ENCODE measurements at places on chromosomes 1 and 21.

GRCh38 chr1:10064416-10065343 lies 31.9 kb downstream of the UBE4B start:
- DNase-seq, result no peak

- no peak for DNase-seq
Observed at GRCh38 chr1:162670928-162671663, 38.8 kb downstream of the DDR2 start.

- no peak for DNase-seq
Observed at GRCh38 chr21:32470206-32470605, 57.7 kb downstream of the EVA1C start.

- no peak for DNase-seq
Observed at GRCh38 chr21:46130831-46131587, 24.4 kb downstream of the FTCD start.

DNA sequence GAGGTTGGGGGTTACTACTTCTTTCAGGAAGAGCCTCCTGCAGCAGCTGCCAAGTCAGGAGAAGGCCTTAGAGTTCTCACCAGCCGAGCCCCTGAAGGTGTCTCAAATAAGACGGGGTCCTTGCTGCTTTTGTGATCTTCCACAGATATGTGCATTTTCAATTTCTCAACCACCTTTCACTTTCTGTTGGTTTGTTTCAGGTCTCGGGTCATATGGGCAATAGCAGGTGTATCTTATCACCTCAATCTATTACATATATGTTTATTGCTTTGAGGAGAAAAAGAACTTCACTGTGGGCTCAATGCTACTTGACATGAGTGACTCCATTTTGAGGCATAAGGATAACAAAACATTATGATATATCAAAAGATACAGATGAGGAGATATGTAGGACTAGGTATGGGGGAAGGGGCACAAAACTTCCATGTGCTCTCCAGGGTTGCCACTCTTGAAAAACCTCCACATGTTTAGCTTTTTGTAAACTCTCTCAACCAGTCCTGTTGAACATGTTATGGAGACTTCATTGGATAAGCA lies 1171.4 kb upstream of the ADGRL2 start:
- no peak for DNase-seq

DNA sequence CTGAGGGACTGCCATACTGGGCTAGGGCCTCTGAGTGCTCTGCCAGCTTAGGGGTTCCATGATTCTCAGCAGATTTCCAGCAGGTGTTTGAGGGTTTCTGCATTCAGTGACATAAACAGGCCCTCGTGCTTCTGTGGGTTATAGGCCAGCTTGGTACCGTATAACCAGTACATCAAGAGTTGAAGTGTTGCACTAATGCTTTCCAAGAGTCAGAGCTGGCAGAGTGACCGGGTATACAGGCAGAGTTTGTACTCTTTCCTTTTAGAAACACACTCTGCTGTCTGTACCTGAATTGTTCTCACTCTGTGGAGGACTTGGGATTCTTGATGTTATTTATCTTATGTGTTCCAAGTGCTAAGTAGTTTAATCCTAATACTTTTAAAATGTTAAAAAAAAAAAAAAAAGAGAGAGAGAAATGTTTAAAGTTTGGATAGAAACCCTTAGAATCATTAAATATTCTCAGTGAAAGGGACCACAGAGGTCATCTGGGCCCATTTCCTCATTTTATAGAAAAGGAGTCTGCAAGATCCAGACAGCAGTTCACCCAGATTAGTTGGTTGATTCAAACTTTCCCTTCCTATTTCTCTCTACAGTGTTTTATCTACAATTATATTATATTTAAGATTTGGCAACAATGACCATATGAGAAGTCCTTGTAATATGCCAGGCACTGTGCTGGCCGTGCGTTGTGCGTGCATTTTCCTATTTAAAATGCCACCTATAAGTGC lies 325.8 kb downstream of the KIF26B start:
- DNase-seq, result no peak

DNA sequence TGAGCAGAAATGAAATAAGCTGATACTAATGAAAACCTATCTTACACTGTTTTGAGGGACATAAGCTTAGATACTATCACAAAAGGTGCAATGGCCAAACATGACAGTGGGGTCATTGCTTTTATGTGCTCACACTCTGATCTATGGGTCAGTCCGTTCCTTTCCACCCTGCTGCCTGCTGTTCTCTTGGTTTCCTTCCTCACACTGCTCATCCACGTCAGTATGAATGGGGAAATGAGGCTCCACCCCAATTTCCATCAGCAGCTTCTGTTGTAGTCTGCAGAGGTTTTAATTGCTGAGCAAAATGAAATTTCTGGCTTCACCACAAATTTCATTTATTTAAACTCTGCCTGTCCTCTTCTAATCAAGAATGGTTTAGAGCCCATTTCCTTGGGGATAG lies 155.2 kb downstream of the GABPA start:
- no peak for DNase-seq

- no peak for DNase-seq
Observed at GRCh38 chr1:81298266-81298665, 502.5 kb upstream of the ADGRL2 start.

DNA sequence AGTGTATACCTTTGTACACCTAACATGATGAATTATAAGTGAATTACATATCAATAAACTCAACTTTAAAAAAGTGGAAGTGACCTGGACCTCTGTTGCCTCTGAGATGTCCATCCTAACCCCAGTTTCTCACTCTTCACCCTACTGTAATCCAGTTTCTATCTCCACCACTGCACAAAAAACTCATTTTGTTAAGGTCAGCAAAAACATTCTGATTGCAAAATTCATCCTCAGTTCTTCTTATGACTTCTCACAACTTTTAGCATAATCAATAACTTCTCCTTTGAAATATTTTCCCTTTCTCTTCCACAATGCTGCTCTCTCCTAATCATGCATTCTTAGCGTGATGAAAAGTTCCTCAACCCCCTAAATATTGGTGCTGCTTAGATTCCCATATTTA lies 129.8 kb downstream of the CRB1 start:
- DNase-seq, result no peak

DNA sequence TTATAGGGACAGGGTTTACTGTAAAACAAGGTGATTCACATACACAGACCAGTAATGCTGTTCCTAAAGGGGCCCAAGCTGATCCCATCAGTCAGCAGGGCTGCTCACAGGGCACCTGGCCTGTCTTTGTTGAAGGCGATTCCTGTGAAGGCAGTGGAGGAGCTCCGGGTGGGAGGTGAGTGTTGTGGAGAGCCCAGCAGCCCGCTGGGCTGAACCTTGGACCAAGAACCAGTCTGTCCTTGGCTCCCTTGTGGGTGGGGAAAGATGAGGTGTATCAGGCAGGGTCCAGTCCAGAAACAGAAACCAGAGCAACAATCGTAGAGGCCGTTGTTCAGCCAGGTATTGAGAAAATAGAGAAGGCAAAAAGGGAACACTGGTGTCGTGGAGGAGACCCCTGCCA lies 12.5 kb downstream of the PDXK start:
- no peak for DNase-seq

GRCh38 chr21:38467911-38468310 lies 30.4 kb downstream of the ERG start:
- DNase-seq, result no peak

- DNase-seq, result no peak
Observed at GRCh38 chr1:21935891-21936365, 1.2 kb downstream of the HSPG2 start.

GRCh38 chr1:116001739-116002487 lies 25.6 kb downstream of the SLC22A15 start:
- no peak for DNase-seq

GRCh38 chr1:13697738-13698137 lies 2.2 kb upstream of the PRDM2 start:
- no peak for DNase-seq

- no peak for DNase-seq
Observed at GRCh38 chr1:87084244-87084836, 169.9 kb downstream of the HS2ST1 start.

GRCh38 chr1:159944623-159945455 lies 574 bp downstream of the IGSF9 start:
- DNase-seq, result peak; percentile 42

DNA sequence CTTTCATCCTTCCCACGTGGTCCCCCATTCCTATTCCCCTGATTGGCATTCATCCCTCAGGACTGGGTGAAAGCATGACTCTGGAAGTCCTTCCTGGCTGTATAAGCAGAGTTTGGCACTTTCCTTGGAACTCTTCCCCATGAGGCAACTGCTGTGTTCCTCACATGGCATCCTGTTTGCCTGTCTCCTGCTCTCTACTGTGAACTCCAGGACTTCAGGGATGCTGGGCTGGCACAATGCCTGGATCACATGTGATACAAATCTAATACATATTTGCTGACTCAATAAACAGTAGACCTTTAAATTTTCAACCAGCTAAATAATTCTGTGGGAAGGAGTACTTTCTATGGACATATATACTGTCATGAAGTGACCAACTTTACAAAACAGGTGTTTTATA lies 46.8 kb upstream of the EDEM3 start:
- DNase-seq, result no peak

DNA sequence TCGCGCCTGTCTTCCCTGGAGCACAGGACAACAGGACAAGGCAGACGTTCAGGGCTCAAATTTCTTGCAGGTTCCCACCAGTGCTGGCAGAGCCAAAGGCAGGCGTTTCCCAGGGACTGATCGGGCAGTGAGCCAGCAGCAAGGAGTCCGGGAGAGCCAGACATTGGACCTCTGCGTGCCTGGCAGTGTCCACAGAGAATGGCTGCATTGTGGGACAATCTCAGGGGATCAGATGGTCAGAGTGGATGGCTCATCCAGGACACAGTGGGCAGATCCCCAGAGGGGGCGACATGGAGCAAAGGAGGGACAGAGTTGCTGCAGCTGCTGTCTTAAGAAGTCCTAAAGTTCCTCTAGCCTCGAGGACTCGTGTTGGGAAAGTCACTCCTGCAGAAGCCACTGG lies 4.6 kb downstream of the TMEM63A start:
- no peak for DNase-seq

DNA sequence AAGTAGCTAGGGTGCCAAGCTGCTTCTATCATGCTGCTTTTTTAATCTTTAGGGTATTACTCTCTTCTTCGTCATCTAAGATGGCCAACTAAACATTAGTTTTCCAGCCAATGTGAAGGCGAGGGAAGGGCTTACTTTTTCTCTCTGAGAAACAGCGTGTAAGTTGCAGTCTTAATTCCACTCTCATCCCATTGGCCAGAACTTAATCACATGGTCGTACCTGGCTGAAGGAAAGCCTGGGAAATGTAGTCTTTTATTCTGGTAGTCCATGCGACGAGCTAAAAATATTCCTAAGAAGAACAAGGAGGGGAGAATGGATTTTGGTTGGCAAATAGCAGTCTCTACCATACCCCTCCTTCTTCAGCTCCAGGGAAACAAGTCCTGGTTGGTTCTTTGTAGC lies 21.5 kb downstream of the DNAJC6 start:
- no peak for DNase-seq

- DNase-seq, result no peak
Observed at GRCh38 chr1:42587753-42588152, 70.5 kb upstream of the PPIH start.

GRCh38 chr1:63617450-63617849 lies 24.2 kb downstream of the PGM1 start:
- DNase-seq, result no peak

- no peak for DNase-seq
Observed at GRCh38 chr1:17488995-17489767, 49.7 kb upstream of the RCC2 start.

- DNase-seq, result no peak
Observed at GRCh38 chr1:171233183-171233582, 15.1 kb upstream of the FMO1 start.

DNA sequence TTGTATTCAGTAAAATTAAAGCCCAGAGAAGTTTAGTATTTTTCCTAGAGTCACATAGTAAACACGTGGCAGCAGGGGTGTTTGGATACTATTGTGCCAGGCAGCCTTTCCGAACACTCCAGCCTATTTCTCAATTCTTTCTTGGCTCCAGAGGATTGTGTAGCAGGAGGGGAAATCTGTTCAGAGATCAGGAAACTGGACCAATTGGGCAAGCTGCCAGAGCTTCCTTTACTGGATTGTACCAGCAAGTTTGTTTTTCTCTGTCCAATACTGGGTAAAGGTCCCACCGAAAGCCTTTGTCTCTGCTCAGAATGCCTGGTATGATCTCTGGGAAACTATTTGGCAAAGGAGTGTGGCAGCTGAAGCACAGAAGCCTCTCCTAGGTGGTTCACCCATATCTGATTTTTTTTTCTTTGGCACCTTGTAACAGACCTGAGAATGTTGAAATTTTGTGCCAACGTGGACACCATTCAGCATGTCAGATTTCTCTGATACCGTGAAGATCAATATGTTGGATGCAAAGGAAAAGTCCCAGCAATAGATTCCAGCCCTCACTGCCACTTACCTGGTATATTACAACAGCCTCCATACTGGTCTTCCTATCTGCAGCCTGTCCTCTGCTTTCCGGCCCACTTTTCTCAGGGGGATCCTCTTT lies 126.2 kb downstream of the FGGY start:
- DNase-seq, result no peak

DNA sequence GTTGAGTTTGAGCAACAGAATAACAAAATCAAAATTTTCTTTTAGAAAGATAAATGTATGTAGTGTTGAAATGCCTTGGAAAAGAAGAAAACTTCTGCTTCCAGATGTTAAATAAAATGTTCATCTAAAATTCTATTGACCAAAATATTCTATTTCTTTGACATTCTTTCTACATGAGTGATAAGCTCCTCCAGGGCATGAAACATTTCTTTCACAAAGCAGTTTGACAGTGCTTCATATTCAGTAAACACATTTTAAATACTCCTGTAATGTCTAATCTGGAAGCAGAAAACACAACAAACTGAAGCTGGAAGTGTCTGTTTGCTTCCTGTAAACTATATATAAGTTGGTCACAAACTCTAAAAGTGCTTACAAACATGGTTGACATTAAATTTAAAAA lies 61.5 kb downstream of the RGS21 start:
- no peak for DNase-seq

- DNase-seq, result no peak
Observed at GRCh38 chr1:34774957-34775356, 6.1 kb upstream of the GJB3 start.

GRCh38 chr1:27065999-27066630 lies 53.5 kb upstream of the TENT5B start:
- no peak for DNase-seq

DNA sequence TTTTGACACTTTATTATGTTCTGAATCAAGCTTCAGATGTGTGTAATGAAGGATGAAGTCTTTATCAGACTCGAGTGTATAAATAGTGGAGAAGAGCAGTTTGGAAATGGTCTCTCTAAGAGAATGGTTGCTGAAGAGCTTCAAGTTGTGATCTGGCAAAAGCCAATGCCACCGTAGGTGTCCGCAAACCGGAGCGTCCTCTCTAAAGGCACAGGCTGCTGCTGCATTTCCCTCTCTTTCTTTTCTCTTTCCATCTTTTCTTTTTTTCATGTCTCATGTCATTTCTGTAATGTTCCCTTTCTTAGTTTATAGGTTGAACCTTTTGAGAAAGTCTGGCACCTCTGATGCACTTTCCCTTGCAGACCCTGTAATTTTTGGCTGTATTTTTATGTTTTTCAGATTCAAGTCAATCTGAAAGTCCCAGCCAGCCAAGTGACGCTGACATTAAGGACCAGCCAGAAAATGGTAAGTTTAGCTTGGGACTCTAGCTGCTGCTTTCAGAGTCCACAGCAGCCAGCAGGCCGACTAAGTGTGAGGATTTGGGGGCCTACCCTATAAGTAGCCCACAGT lies 194.8 kb downstream of the NFIA start:
- DNase-seq, result no peak
